ENCODE measurements at places on chromosomes 2 and 18.

- DNase-seq, result no peak
These were observed 192.8 kb downstream of the DNER start for GRCh38 chr2:229521576-229521975.

DNA sequence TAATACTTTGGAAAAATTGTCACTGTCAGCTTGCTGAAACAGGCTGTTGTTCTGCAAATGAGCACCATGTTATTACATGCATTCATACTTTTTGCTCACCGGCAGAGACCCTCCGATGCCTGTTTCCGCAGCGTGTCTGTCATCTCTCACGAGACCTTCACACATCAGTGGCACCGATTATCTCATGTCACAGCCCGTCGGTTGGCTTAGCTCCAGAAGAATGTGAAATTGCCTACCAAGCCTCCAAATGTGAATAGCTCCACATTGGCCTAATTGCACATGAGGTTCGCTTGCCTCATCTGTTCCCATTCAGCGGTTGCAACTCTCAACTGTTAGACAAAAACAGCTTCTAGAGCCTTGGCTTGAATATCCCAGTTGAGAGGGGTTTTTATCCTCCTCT lies 233.0 kb downstream of the ACTR3 start:
- DNase-seq, result no peak

DNA sequence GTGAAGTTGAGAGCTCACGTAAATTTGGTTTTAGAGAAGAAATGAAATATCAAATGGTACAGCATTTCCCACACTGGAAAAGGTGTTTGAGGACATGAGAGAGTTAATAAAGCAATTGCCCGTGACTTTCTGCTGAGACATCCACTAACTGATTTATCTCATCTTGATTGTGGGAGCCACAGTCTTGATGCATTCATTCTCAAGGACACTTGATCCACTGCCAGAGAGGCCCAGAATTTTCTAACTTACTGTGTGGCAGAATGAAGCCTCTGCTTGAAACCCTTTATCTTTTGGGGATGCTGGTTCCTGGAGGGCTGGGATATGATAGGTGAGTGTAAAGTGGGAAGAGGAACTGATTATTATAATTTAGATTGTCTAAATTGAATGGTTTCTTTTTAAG lies at the start of gene CPO:
Gene CPO (plus strand): TSS at position 179 of the 400 bp plus-strand sequence. CDS start 82 bp downstream, at position 261.
- no peak for DNase-seq

DNA sequence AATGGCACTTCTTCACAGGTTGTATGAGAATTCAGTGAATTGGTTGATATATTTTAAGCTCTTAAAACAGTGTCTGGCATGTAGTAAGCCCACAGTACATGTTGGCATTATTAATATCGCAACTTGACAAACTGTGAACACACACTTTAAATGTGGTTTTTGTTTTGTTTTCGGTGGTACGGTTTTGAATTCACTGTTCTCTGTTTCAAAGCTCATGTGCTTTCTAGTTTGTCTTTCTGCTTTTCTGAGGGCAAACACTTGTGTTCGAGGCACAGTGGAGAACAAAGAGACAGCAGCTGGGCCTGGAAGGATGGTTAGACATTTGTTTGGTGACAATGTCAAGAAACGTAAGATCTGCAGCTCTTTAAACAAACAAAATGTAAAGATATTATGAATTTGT lies 276.5 kb upstream of the MC4R start:
- DNase-seq, result no peak

- DNase-seq, result no peak
These were observed 132.9 kb downstream of the MYO5B start for GRCh38 chr18:50061876-50062517.

DNA sequence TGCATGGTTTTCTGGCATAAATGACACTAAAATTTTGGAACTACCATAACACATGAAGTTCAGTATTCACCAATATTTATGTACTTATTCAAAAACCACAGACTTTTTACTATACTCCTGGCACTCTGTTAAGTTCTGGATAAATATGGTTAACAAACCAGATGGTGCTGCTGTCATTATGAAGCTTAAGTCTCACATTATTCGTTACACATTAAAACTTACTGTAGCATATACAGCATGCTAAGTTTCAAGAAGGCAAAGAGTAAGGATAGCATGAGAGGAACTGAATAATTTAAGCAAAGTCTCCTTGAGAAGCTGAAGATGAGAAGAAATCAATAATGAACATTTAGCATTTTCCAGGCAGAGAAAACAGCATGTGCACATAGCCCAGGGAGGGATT lies 929.5 kb downstream of the NRXN1 start:
- no peak for DNase-seq

- DNase-seq, result no peak
These were observed 179.2 kb upstream of the PXDN start for GRCh38 chr2:1923541-1923940.

DNA sequence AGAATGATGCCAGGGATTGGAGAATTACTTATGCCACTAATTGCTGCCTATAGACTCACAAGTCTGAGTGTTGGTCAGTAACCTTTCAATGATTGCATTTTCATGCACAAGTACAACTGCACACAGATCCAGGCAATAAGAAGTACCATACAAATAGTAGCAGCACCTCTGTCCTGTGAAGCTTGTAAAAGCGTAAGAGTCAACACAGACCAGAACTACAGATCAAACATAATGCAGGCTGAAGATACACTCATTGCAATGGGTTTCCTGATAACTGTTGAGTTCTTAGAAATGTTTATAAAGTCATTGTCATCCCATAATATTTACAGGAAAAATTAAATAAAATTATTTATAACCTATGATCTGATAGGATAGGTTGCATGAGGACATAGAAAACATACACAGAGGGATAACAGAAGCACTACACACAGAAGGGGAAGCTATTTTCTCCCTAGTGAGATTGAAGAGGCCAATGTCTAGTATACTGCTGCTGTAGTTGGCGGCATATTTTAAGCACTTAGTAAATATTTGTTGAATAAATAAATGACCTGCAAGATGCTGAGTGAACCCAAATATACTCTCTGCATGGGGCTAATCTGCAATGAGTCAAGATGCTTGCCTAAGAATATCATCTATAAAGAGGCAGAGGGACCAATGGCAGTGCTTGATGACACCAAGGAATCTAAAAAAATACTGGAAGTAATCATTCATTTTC lies 5.7 kb upstream of the PIK3C3 start:
- no peak for DNase-seq

DNA sequence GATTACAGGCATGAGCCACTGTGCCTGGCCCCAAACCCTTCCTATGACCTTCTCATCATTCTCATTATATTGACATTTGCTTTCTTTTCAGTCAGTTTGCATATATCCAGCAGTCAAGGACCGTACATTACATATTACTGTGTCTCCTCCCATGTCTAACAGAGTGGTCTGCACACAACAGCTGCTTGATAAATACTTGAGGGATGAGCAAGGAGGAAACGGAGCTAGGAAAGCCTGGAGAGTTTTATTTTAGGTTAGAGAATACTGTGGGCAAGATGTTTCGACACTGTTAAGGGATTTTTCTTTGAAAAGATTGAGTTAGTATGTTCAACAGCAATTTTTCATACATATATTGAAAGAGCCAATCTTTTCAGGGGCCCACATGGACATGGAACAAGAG lies 76.2 kb upstream of the CHRNA1 start:
- DNase-seq, result no peak

GRCh38 chr2:17164550-17164949 lies 353.7 kb downstream of the RAD51AP2 start:
- no peak for DNase-seq

GRCh38 chr2:18381386-18381785 lies 179.1 kb downstream of the RDH14 start:
- DNase-seq, result no peak

DNA sequence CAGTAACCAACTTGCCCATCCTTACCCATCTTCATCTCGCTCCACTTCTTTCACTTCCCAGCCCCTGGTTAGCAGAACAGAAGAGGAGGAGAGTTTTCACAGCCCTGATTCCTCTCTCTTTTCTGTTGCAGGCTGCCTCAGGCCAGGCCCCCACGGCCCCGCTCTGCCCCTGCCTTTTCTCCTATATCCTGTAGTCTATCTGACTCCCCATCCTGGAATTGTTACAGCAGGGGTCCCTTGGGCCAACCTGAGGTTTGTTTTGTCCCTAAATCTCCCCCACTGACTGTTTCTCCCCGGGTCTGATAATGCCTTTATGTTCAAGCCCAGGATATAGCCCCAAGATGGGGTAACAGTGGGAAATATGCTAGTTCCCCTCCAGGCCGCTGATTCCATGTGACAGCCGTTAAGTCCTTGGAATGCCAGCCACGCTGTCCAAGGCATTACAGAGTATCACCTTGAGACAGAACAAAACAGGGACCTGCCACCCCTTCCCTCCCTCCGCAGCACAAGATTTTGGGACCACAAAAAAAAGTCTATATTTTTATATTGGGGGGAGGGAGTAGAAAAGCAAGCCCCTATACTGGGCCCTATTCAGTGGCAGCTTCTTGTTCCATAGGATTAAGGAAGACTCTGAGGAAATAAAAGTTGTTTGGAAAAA lies 1.4 kb downstream of the OST4 start:
- DNase-seq, result no peak

GRCh38 chr2:190121305-190121704 lies 58.8 kb upstream of the MSTN start:
- DNase-seq, result no peak

DNA sequence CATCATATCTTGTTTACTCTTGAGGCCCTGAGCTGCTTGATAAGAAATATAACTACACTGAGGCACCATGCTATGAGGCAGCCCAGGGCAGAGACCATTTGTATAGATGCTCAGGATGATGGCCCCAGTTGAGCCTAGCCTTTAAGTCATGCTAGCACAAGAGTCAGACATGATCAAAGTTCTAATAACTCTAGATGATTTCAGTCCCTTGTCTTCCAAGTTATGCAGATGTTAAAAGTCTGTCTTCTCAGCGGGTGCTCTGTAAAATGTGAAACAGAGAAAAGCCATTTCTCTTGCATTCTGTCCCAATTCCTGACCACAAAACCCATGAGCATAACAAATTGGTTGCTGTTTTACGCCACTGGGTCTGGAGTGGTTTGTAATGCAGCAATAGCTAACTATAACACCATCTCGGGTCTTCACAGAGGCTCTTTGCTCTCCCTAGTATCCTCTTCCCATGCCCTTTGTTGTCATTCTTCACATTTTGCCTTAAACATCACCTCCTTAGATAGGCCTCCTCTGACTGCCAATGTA lies 49.6 kb downstream of the NXPH2 start:
- no peak for DNase-seq

Data from activated T-cell treated with anti-CD3 and anti-CD28 coated beads, Interleukin-2, amount 50 U/mL, for 4 hours (primary cell).